HL-60 (cell line): ENCODE measurements at places on chromosomes 5 and 9.

DNA sequence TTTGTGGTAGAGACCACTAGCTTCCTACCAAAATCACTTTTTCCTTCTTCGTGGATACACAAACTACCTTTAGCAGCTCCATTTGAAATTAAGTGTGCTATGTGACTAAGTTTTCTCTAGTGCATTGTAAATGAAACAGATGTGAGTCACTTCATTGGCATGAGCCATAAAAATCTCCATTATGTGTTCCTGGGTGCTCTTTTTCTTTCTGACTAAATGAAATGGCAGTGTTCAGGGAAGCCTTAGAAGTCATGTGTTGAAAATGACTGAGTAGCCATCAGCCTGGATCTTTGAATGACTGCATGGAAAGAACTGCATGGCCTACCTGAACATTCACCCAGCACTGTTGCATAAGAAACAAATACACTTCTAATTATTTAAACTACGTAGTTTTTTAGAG lies 107.9 kb downstream of the NDUFAF2 start:
- no peak for DNase-seq

GRCh38 chr9:18824095-18824666 lies 208.8 kb downstream of the SAXO1 start:
- DNase-seq: no peak

DNA sequence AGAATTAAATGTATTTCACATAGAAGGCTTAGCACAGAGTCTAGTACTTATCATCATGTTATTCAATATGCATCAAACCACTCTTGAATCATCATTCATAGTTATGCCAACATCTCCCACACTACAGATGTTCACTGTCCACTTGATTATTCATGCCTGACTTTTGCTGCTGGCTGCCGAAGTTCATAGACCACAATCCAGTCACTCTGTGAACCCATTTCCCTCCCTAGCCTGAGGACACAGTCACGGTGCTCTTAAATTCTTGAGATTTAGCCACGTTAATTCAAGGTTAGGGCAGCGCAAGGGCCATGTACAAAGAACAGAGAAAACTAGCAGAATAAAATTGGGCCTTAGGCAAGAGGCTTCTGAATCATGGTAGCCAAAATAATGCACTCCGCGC lies 32.4 kb downstream of the ABCA1 start:
- no peak for DNase-seq

GRCh38 chr5:179238628-179238970 lies 106.7 kb downstream of the ADAMTS2 start:
- no peak for DNase-seq

DNA sequence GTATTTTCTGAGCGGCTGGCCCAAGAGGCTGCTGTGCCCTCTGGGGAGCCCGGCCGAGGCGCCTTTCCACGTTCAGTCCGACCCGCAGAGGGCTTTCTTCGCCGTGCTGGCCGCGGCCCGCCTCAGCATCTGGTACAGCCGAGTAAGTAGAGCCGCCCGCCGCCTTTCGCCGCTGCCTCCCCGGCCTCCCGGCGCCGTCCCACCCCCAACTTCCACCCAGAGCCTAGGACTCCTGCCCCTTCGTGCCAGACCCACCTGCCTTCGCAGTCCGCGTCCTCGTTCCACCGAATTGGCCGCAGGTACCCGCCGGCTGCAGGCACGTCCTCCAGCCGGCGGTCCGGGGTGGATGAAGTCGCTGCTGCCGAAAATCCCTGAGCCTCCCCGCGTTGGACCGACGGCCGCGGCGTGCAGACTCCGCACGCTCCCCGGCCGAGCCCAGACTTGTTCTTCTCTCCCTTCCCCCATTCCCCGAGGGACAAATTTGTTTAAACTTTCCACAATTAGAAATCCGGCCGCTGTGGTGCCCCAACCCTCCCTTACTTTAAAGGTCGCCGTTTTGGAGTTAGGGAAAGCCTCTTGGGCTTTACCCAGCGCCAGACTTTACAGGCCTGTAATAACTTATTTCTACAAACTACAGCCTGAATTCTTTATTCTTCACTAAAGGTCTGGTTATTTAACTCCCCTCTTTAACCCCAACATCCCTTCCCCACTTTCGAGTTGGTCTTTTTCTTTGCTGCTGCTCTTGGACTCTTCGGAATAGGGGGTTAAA lies 589 bp downstream of the RIC1 start:
- DNase-seq: peak; percentile 51

DNA sequence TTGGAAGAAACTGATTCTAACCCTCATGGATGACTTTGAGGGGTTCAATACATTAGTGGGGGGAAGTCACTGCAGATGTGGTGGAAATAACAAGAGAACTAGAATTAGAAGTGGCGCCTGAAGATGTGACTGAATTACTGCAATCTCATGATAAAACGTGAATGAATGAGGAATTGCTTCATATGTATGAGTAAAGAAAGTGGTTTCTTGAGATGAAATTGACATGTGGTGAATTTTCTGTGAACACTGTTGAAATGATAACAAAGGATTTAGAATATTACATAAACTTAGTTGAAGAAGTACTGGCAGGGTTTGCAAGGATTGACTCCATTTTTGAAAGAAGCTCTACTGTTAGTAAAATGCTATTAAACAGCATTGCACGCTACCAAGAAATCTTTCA lies 113.0 kb downstream of the UGCG start:
- no peak for DNase-seq

DNA sequence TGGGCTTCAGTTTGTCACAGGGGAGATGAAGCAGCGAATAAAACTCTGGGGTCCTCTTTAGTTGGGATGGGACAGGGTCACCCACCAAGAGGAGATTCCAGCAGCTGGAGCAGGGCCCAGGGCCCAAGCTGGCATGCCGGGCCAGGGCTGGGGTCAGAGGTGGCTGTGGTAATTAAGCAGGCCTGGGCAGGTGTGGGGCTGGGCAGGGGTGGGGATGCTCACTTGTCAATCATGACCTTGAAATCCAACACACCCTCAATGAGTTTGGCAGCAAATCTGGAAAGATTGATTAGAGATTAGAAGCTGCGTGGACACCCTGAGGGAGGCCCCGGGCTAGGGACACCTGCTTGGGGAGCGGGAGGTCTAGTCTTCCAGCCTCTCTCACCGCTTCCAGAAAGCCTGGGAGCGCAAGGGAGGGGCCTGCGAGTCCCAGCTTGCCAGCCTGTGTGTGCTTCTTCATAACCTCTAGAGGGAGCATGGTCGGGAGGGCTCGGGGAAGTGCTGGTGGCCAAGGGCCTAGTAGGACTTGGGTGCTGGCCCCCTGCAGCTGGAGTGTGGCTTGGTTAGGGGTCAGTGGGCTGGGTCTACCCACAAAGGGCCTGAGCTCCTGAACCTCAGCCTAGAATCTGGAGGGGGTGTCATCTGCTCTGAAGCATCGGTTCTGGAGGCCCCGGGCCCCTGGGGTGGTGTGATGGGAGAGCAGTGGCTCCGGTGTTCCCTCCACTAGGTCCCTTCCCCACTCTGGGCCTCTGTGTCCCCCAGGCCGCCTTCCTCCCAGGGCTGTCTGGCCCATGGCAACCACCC lies 7.6 kb downstream of the CRAT start:
- DNase-seq: peak; percentile 15

DNA sequence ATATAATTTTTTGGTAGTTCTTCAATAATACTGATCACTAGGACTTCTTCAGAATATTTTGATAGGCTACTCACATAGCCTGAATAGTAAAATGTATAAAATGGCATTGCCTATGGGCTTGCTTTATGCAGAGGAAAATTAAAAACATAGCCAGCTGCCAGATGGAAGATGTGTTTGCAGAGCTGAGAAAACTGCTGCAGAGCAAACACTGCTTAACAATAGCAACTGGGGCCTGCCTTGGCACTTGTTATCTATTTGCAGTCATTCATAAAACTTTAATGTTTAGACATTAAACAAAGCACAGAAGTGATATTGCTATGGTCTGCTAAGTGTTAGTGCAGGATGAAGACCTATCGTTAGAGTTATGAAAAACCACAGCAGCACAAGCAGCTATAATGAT lies 151.5 kb upstream of the SMC2 start:
- no peak for DNase-seq
